ENCODE measurements at places on chromosomes 2 and 18. TPM values are rescaled to one million over a fixed set of nuclear protein-coding genes. Genes with fewer than 3 reads are reported as not detected.

DNA sequence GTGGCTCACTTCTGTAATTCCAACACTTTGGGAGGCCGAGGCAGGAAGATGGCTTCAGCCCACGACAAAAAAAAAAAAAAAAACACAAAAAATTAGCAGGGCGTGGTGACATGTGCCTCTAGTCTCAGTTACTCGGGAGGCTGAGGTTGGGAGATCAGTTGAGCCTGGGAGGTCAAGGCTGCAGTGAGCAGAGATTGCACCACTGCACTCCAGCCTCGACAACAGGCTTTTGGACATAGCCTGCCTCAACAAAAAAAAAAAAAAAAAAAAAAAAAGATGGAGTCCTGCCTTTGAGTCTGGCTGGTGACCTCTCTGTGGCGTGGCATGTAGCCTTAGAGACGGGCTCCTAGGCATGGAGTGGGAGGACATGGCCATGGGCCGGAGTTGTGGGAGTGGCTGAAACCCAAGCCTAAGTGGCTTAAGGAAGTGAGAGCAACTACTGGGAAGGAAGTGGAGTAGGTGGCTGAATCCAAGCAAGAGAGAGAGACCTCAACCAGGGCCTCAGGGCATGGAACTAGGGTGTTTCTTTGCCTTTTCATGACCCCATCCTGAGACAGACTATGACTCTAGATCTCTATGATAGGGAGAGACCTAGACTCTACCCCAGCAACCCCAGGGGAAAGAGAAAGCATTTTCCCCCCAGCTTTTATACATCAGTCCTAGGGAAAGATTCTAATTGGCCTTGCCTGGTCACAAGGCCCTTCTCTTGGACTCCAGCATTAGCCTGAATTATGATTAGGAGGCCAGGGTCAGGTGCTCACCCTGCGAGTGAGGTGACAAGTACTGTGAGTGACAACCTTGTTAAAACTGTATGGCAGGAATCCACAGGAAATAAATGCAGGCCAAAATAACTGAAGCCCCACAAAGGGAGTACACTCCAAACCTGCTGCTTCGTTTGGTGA, 34.2 kb downstream of the NPAS2 start:
- no peak for DNase-seq

DNA sequence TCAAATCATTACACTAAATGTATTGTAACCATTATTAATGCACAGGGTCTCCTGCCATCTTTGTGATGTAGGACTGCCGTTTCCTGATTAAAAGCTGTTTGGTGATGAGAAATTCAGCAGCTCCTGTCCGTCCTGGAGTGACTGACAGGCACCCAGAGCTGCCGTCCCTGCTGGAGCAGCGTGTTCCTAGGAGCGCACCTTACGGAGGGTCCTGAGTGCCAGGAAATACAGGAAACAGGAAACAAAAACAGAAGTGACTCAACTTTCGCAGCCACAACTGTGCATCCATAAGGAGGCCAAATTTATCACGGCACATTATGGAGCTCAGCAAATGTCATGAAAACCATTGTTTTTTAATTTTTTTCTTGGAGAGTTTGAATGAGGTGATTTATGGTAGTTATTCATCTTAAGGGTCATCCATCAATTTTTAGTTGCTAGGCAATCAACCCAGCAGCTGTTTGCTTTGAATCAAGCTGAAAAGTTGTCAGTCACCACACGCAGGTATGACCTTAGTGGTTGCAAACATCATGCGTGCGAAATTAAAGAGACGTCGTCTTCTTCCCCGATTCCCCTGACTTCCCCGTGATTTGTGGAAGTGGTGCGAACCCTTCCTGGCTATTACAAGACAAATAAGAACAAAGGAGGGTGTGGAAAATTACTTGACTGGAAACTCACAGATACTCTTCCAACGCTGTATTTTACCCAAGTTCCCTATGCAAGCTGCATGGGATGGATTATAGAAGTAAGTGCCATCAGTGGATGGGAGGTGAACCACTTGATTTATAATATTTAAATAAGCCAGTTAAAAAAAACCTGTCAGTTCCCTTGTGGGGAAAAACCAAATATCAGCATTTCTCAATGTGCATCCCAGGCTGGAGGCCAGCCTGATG, 19.8 kb downstream of the TSHZ1 start:
- no peak for DNase-seq

GRCh38 chr2:238872628-238873380, 24.9 kb downstream of the TWIST2 start:
- no peak for DNase-seq

DNA sequence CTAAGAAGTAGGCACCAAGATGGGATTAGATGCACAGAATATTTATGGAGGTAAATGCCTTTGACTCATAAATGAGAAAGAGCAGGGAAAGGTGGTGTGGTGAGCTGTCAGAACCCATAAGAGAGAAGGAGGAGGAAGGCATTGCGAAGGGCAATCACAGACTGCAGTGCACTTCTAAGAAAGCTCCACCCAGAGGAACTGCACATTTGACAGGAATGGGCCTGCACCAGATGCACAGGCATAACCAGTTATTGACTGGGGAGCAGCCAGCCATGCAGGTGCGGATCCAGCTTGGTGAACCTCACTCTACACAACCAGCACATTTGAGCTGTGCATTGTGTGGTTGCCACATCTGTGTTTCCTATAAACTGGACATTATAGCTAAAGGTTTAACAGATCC, 62.2 kb upstream of the L3MBTL4 start:
- no peak for DNase-seq

Gene LYG2
- 0.19 TPM for polyA plus RNA-seq

DNA sequence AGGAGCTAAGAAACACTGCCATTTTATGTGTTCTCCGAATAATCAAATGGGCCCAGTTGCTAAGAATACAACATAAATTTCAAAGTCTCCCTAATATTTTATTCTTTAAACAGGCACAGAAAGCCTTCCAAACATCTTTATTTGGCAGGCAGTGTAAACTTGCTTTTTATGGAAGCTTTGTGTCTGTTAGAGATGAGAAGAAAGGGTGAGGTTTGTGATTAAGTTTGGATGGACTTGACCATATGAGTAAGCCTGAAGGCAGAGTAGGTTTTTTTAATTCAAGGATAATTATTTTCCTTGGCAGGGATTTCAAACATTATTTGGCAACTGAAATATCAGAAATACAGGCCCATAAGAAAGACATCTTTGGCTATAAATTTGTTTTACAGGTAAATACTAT, 62.9 kb downstream of the COX7A2L start:
- no peak for DNase-seq

DNA sequence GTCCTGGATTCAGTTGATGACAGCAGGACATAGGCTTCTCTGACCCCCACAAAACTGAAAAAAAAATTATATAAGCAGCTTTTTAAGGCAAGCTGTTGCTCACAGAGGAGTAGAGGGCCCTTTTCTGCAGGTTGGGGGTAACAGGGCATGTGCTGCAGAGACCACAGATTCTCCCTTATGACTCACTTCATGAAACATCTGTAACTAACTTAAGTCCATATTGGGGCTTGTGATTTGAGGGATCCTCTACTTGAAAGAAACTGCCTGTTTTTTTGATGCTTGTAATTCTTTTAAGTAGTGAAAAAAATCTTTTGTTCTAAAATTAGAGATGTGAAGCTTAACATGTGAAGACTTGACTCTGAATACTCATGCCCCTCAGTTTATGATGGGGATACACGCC, 33.4 kb downstream of the XRCC5 start:
- no peak for DNase-seq

Gene PLGLB2
- polyA plus RNA-seq = 5.3 TPM
